ENCODE measurements at places on chromosomes 4 and X.

DNA sequence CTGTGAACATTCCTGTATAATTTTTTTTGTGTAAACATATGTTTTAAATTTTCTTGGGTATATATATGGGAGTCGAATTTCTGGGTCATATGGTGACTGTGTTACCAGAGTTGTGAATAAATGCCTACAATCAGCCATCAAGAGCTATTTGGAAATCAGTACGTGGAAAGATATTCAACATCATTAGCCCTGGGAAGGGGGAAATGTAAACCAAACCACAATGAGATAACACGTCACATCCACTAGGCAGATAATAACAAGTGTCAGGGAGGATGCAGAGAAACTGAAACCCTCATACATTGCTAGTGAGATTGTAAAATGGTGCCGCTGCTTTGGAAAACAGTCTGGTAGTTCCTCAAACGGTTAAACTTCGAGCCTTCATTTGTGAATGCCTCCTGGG is 43.9 kb downstream of the LUZP4 start:
- no peak for DNase-seq

- no peak for DNase-seq
Measured at GRCh38 chr4:165175879-165176278, 31.5 kb upstream of the KLHL2 start.

- DNase-seq = no peak
Measured at GRCh38 chrX:53458082-53458481, 23.9 kb upstream of the HSD17B10 start.

GRCh38 chrX:17550011-17550410 is 175.0 kb downstream of the NHS start:
- DNase-seq = no peak

DNA sequence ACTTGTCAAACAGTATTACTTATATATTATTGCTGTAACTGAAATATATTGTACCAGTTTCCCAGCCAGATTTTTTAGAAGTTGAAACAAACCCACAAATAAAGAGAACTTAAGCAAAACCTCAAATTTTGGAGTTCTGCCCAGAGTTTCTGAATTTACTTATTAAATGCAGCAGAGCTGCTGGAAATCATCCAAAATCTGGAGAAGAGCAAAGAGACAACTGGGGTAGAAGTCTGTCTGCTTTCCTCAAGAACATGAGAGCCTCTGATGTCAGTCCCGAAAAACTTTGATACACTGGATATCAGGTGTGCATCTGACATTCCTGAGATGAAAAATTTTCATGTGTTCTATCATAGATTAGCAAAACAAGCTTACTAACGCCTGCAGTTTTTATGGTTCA is 325.9 kb downstream of the NR3C2 start:
- DNase-seq = no peak

DNA sequence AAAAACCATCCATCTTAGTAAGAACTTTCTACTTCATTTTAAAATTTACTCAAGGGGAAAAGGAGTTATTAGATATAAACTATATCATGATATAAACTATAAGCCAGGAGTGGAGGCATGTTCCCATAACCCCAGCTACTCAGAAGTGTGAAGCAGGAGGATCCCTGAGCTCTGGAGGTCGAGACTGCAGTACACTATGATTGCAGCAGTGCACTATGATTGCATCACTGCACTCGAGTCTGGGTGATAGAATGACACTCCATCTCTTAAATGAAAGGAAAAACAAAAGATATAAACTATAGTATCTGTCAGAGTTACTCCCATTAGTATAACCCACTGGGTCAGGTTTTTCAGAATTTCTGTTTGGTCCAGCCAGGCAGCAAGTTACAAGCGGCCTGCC is 47.6 kb downstream of the RPS3A start:
- no peak for DNase-seq

- DNase-seq = no peak
Measured at GRCh38 chr4:151157543-151157942, 58.1 kb downstream of the RPS3A start.

DNA sequence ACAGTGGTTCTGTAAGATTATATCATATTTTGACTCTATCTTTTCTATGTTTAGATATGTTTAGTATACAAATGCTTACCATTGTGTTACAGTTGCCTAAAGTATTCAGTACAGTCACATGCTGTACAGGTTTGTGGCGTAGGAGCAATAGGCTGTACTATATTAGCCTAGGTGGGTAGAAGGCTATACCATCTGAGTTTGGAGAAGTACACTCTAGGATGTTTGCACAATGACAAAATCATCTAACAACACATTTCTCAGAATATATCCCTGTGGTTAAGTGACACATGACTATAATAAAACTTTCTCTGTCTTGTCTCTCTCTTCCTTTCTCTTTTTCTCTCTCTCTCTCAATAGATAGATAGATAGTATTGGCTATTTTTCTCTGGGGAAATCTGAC is 1053.1 kb downstream of the STIM2 start:
- DNase-seq = no peak

GRCh38 chr4:152559641-152560040 is 23.7 kb upstream of the FBXW7 start:
- DNase-seq = no peak

GRCh38 chrX:149570668-149571067 is 16.6 kb downstream of the MAGEA9B start:
- DNase-seq = no peak

- DNase-seq = no peak
Measured at GRCh38 chrX:118730500-118731247, 3.3 kb downstream of the IL13RA1 start.

Data from stimulated activated CD8-positive, alpha-beta memory T cell treated with anti-CD3 and anti-CD28 coated beads, Interleukin-2, amount 100 ng/mL, for 48 hours (primary cell).